ENCODE measurements at places on chromosomes 4 and X.

DNA sequence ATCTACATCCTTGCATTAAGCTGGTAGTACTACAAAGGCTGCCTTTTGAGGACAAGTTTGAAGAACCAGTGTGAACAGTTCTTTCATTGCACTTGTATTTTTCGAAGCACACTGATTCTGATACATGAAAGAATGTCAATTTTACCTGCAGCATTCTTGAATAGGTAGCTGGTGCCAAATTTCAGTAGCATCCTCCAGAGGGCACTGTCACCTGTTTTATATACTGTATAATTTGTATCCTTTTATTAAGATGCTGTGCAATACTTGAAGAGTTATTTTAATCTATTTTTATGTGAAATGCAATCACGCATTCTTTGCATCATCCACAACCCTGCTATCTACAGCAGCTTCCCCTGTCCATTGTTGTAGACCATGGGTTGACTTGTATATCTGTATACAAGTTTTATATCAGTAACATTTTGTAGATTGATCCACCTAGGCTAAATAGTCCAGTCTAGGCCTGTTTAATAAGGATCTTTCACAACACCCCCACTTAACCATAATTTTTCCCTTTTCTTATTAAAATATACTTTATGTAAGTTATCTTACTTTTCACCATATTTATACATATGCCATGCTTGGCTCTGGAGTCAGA, 325.7 kb downstream of the PCDH7 start:
- no peak for DNase-seq

- no peak for DNase-seq
Observed at GRCh38 chrX:103439161-103439560, 62.8 kb downstream of the BEX3 start.

DNA sequence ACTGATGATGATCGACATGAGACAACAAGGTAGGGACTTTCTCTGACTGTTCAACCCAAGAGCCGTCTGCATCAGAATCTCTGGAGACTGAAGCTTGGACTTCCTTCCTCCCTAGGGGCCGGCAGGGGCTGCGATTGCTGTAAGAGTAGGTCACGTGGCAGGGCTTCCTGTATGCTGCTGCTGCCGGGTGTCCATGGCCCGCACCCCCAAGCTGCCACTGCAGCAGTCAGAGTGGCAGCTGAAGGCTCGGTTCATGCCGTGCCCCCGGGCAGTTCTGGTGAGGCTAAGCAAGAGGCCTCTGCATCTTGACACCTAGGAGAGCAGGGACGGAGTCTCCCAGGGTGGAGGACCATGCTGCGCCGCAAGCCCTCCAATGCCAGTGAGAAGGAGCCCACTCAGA, at the start of gene SASH3:
Gene SASH3, plus strand, starts transcription at position 203 of the 400 bp plus-strand sequence. Its CDS starts 149 bp downstream, at position 352.
- no peak for DNase-seq

GRCh38 chr4:125517831-125518230, 203.1 kb downstream of the FAT4 start:
- no peak for DNase-seq

- DNase-seq: no peak
Observed at GRCh38 chrX:96721354-96721753, 36.7 kb downstream of the DIAPH2 start.

DNA sequence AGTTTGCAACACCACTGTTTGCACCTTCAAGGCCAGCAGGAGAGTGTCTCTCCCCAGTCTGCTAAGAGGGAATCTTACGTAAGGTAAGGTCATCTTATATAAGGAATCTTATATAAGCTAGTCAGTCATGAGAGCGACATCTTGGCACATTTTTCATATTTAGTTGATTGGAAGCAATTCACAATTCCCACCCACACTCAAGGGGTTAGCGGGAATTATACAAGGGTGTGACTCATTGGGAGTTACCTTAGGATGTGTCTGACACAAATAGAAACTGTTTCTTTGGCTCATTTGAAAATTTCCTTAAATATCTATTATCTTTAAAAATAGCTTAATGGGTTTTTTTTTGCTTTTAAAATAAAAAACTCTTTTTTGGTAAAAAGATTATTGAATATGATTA, 62.1 kb upstream of the GRPR start:
- DNase-seq: no peak

DNA sequence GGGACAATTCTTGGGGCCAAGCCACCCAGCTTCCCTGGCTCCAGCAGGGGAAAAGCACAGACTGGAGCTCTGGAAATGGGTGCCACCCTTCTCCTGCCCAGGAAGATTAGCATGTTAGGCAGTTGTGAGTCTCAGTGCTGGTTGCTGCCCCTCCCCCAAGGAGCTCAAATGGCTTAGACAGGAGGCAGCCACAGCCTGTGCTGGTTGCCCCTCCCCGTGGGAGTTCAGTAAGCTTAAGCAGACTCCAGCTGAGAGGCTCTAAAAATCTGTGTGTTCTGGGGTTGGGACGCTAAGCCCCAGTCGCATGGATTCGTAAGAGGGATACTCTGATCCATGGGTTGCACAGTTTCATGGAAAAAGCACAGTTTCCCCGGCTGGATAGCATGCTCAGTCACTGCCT, 92.7 kb upstream of the NDST3 start:
- DNase-seq: no peak

DNA sequence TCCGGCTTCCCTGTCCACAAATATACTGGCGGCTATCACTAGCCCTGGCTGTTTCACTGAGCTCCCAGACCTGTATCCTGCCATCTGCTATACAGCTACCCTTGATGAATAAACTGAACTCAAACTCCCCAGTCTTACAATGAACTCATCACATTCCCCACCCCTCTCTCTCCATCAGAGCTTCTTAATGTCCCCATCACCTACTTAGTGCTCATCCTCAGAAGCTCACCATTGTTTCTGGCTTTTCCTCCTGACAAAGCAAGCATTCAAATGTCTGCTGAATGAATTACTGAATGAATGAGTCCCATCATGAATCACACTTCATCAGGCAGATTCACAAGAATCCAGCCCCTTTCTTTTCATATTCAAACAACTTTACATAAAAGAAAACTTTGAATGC, 5.7 kb upstream of the DGAT2L6 start:
- DNase-seq: no peak

- no peak for DNase-seq
Observed at GRCh38 chrX:151363316-151363715, 33.7 kb upstream of the VMA21 start.

- DNase-seq: no peak
Observed at GRCh38 chrX:40383360-40383759, 197.4 kb upstream of the ATP6AP2 start.

GRCh38 chrX:6384371-6384770, 150.5 kb downstream of the VCX3A start:
- DNase-seq: no peak

GRCh38 chr4:38180456-38180855, 220.3 kb downstream of the PTTG2 start:
- DNase-seq: no peak

GRCh38 chr4:74734995-74735394, 59.3 kb downstream of the BTC start:
- DNase-seq: no peak

- DNase-seq: no peak
Observed at GRCh38 chr4:181161669-181162068, 1081.5 kb upstream of the TENM3 start.

- DNase-seq: no peak
Observed at GRCh38 chr4:37812713-37813112, 13.8 kb upstream of the PGM2 start.

Data from stimulated activated CD8-positive, alpha-beta memory T cell treated with anti-CD3 and anti-CD28 coated beads, Interleukin-4, amount 100 ng/mL, for 4 hours (primary cell).